HepG2 (cell line): ENCODE measurements at places on chromosomes 7 and 10.
A peak's percentile ranks its signal among the peaks of the same experiment; 100 is the strongest.

GRCh38 chr7:32518534-32519140 lies 23.3 kb downstream of the AVL9 start:
- DNase-seq = peak; percentile 41

- no peak for DNase-seq
Observed at GRCh38 chr10:3054183-3054850, 13.0 kb upstream of the PFKP start.

- DNase-seq = no peak
Observed at GRCh38 chr10:119759832-119760231, 34.0 kb downstream of the INPP5F start.

DNA sequence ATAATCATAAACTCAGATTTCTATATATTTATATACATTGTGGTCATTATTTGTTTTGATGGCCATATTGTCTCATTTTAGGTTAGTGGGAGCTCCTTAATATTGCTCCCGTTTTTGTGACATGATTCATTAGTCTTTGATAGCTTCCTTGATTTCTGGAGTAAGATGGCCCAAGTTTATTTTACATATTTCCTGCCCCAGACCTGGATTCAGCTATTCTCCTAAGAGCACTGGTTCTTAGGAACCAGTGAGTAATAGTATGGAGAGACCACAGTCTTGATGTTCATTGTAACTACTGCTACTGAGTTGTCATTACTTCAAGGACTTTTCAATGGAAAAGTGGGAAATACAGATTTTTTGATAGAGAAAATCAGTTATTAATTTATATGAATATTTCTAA lies 6.0 kb downstream of the TFPI2 start:
- DNase-seq = no peak

GRCh38 chr10:68271196-68271882 lies 39.4 kb upstream of the ATOH7 start:
- DNase-seq = no peak
